ENCODE measurements at places on chromosomes 12 and 14.

- DNase-seq, result no peak
Measured at GRCh38 chr14:102891556-102891955, 30.9 kb upstream of the AMN start.

DNA sequence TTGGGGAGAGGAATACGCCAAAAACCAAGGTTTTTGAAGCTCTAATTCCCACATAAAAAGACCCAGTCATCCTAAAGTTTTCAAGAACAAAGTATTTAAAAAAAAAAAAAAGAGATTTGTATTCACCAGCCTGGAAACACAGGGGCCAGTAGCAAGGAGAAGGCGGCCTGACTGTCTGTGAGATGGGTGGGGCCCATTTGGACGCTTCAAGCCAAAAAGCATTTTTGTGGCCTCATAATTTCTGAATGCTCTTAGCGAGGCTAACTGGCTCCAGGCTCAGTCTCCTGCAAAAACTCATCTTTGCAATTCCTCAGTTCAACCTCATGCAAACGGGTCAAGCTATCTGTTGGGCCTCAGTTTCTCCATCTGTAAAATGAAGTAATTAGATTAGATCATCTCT is 514.1 kb downstream of the MED13L start:
- DNase-seq, result no peak

DNA sequence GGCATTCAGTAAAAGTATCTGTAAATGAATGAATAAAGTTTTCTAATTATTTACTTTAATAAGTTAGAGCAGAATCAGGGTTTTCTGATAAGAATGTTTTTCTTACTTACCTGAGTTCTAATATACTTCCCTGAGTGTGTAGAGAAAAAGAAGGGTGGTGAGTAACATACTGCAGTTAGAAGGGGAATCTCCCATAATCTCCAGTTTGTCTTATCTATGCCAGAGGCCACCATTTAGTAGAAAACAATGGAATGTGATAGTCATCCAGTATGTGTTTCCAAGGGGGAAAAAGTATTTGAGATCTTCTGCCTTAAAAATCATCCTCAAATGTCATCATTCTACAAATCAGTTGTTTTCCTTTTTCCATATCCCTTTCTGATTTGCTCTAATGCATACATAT is 56.5 kb upstream of the PAWR start:
- no peak for DNase-seq

- DNase-seq, result no peak
Measured at GRCh38 chr12:110361216-110361615, 42.3 kb downstream of the ANAPC7 start.

GRCh38 chr14:99081156-99081765 is 190.7 kb downstream of the BCL11B start:
- DNase-seq, result no peak

GRCh38 chr12:86666316-86666715 is 410.1 kb upstream of the MGAT4C start:
- no peak for DNase-seq

DNA sequence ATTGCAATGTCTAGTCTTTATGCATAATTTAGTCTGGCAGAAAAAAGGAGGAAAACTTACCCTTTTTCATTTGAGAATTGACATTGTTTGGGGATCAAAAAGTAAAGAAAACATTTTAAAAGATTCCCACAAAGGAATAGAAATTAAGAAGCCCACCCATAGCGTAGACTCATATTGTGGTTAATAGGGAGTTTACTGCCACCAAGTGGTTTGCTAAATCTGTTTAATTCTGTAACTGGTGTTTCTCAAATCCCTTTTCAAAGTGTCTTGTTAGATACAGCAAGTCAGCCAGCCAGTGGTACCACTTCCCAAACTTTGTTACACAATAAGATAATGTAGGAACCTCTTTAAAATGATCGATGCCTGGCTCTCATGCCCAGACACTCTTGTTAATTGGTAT is 180.3 kb downstream of the IPO8 start:
- no peak for DNase-seq

GRCh38 chr12:119634743-119635142 is 33.2 kb upstream of the PRKAB1 start:
- DNase-seq, result no peak

DNA sequence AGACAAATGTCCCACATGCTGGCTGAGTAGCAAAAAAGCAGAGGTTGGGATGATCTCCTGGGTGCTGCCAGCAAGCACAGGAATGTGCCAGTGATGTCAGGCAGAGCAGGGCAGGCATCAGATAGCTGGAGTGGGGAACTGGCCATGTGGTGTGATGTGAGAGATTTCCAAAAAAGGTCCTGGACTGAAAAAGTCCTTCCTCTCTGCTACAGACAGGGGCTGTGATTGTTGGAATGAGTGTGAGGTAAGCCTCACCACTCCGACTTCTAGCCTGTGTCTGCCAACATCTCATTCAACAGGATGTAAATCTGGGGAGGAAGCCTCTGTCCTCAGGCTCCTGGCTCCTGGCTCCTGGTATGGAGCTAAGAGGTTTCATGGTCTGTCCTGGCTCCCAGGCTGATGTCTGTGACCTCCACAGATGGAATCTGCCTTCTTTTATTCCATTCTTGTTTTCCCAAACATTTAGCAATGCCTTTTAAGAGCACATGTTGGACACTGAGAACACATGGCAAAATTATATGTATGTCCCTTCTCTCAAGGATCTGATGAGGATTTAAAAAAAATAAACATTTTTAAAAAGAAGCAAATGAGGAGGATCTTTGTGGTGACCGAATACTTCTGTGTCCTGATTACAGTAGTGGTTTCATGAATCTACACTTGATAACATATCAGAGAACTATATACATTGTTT is 50.1 kb upstream of the STK38L start:
- DNase-seq, result no peak

DNA sequence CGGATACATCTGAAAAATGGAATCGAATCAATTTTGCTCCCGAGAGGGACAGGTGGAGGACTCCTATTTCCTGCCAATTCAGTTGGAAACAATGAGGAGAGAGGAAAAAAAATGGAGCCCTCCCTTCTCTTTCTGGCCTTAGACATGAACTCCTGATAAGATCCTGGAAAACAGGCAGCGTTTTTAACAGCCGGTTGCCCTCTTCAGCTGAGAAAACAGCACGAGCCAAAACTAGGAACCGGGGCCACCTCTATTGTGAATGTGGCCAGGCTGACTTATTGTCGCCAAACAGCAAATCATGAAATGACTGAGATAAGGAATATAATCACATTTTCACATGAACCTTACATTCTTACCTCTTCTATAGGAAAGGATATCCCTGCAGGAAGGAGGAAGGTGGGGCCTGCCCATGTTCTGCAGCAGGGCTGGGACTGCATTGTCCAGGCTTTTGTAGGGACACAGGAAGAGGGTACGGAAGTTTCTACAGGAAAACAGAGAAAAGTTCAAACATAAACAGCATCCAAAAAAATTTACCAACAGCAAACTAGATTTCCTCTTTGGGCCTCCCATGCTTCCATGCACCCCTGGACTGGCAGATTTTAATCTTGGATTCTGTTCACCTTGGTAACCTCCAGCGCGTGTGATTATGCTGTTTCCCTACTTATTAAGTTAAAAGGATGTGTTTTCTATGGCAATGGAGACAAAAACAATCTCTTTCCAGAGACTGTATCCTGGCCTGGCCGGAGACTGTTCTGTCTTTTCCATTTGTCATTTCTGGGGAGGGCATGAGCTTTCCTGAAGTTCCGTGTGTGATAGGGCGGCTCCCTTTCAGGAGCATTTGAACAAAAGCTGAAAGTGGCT is 29.0 kb upstream of the ELK3 start:
- no peak for DNase-seq

DNA sequence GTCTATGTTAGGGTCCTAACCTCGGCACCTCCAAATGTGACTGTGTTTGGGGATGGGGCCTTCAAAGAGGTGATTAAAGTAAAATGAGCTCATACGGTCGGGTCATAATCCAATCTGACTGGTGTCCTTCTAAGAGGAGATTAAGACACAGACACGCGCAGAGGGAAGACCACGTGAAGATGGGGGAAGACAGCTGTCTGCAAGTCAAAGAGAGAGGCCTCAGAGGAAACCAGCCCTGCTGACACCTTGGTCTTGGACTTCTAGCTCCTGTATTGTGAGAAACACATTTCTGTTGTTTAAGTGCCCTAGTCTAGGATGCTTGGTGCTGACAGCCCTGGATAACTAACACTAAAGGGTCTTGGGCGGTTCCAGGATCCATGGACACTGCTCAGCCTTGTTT is 109.6 kb downstream of the DICER1 start:
- DNase-seq, result no peak

DNA sequence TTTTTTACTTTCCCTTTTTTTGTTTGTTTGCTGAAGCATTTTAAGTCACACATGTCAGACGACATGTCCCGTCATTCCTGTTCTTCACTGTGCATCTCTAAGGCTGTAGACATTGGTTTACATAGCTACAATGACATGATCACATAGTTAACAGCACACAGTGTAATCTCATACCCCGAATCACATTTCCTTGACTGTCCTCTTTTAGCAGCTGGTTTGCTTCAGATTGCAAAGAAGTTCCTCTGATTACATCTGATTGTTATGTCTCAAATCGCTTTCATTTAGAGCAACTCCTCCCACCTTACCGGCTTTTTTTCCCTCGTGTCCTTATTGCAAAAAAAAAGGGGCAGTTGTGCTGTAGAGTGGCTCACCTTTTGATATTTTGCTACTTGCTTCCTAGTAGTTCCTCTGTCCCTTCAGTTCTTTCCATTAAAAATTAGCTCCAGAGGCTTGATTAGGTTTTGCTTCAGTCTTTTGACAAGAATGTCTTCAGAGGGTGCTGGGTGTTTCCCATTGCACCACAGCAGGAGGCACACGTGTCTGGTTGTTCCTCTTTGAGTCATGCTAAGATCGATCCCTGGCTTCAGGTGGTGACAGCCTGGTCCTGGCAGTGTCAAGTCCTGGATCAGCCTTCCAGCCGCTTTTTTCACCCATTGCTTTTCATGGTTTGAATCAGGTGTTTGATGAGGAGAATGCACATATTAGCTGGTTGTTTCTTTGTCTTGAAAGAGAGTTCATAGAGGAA is 35.0 kb downstream of the ZNF664 start:
- DNase-seq, result no peak

DNA sequence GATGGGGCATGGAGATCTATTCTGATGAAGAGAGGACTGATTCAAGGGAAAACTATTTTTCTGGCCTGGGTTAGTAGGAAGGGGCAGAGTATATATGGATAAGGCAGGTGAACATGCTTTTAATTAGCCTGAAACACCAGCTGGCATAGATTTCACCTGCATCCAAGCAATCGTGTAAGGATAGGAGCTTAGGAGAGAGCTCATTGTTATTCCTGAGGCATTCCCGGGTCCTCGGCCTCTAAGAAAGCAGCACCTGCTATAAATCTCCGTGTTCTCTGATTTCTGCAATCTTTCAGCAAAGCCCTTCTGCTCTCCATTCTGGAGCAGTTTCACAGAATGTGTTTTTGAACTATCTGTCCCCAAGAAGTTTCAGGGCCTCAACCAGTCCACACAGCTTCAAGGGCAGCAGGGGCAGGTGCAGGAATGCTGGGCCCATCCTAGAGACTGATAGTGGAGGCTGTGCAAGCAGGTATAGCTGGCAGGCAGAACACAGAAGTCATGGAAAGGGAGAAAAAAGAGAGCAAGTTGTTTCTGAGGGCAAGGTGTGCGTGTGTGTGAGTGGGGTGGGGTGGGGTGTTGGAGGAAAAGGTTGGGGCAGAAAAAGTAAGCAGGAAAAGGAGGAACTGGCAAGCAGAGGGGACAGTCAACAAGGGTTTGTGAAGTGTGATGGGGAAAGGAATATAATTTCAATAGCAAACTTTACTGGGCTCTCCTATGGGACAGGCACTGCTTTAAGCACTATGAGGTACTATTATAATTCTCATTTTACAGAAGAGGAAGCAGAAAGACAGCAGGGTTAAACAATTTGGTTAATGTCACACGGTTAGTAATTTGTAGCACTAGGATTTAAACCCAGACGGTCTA is 203.7 kb upstream of the SSTR1 start:
- no peak for DNase-seq

GRCh38 chr14:103129301-103130016 is 6.2 kb downstream of the TNFAIP2 start:
- DNase-seq, result no peak

DNA sequence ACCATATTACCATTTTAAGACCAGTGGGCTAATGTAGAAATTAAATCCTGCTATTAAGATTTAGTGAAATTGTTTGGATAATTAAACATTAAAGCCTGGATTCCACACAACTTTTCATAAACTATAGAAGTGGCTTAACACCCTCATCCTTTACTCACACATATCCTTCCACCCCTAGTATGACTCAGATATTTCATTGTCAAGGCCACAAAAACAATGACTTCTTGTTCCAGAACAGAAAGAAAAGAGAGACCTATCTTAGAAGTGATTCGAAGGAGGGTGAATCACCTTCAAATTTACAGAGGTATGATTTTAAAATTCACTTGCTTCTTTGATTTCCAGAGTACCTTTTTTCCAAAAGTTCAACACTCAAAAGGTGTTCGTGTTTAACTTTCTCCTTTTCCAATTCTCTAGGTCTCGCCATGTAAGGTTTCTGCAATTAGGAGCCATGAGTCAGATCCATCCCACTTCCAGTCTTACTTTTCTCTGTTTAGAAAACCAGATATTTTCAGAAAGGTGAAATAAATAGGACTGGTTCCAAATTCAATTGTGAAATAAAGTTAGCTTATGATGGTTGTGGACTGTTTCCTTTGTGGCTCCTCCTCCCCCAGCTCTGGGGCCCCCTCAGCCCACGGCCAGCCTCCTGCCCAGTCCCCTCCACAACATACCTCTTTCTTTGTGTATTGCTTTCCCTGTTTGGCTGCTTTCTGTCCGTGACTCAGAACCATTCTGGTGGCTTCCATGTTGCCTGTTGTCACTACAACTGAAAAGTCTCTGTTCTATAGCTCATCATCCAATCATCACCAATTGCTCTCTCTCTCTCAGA is 24.6 kb upstream of the MGP start:
- no peak for DNase-seq

GRCh38 chr12:83092606-83093005 is 405.9 kb downstream of the TMTC2 start:
- DNase-seq, result no peak

- no peak for DNase-seq
Measured at GRCh38 chr12:2765052-2765451, 29.7 kb upstream of the FKBP4 start.

GRCh38 chr12:64042911-64043310 is 179.2 kb downstream of the KICS2 start:
- no peak for DNase-seq

Data from T follicular helper cell (primary cell).